Fibroblast of lung (primary cell): ENCODE measurements at places on chromosomes 6 and 20. TPM values are rescaled to one million over a fixed set of nuclear protein-coding genes. Genes with fewer than 3 reads are reported as not detected.

DNA sequence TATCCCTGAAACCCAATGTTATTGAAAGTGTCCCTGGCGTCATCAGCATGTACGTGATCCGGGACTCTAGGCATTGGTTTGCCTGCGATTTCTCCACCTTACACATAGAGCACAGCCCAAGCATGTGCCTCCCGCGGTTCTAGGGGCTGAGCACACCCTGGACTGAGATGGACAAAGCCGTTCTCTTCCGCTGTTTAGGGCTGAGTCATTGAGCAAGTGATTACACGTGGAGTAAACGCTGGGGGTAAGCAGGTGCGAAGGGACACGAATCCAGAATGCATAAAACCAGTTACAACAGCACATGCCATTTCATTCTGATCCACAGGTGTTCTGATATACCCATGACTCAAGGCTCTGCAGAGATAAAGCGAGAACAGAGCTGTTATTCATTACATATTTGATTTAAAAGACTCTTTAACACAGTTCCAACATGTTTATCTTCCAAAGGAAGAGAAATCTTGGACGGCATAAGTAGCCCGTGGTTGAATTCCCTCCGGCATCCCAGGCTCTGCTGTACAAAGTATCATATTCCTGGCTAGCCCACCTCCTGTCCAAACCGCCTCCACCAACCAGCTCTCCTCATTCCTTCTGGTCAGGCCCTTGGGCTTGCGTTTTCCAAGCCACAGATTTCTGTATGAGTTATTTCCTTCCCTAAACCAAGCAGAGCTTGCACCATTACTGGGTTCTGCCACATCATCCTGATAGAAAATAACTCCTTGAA lies 36.1 kb upstream of the THBS2 start:
- DNase-seq, result peak; percentile 41

- DNase-seq, result no peak
Observed at GRCh38 chr6:158078320-158078719, 89.7 kb downstream of the SERAC1 start.

DNA sequence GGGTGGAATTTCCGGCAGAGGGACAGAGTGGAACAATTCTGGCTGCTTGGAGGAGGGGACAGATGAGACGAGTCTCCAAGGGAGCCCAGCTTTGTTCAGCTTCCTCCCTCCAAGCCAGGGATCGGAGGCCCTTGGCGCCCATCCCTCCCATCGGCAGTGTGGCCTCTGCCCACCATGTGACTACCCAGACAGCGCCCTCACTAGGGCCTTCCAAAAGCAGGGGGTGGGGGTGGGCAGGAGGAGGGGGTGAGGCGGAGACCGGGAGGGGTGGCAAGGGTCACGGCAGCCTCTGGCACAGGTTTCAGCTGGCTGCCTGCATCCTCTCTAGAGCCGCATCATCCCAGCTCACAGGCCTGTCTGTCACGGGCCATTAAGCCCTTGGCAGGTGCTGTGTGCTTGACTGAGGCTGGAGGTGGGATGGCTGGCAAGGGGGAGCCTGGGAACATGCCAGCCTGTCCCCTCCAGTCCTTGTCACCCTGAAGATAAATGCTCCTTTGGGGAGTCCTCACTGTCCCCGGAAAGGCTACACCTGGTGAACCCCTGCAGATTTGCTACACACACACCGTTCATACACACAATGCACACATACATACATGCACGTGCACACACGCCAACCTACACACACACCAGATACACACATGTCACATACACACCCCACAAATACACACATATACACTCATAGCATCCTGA lies 6.2 kb upstream of the FGD2 start:
- DNase-seq, result no peak

DNA sequence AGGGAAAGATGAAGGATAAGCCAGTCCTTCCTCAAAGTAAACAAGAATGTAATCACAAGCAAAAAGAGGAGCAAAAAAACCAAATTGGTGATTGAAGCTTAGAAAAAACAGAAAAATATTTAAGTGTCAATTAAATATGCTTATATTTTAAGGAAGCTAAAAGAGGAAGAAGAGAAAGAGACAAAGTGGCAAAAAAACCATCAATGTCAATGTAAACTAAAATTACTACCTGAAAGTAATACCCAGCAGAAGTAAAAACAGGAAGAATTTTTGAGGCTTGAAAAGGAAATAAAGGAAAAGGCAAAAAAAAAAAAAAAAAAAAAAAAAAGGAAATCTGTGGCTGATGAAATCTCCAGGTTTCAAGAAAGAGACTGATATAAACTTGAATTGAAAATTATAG lies 36.2 kb upstream of the OGFRL1 start:
- no peak for DNase-seq

- DNase-seq, result no peak
Observed at GRCh38 chr6:1081551-1082284, 230.2 kb upstream of the FOXQ1 start.

DNA sequence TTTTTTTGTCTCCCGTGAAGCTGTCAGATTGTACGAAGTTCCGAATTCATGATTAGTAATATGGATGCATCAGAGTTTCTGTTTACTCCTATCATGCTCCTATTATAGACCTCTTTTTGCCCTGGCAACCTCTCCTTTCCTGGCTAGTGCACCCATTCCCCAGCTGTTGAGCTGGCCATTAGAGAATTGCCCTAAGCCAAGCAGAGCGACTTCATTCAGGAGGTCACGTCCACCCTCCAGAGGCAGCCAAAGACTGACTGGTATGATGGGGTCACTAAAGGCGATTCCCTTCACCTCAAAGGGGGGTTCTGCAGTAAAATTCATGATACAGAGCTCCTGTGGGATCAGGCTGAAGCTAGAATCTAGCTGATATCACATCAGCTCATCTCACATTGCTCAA lies 351.9 kb downstream of the BTBD3 start:
- DNase-seq, result no peak

DNA sequence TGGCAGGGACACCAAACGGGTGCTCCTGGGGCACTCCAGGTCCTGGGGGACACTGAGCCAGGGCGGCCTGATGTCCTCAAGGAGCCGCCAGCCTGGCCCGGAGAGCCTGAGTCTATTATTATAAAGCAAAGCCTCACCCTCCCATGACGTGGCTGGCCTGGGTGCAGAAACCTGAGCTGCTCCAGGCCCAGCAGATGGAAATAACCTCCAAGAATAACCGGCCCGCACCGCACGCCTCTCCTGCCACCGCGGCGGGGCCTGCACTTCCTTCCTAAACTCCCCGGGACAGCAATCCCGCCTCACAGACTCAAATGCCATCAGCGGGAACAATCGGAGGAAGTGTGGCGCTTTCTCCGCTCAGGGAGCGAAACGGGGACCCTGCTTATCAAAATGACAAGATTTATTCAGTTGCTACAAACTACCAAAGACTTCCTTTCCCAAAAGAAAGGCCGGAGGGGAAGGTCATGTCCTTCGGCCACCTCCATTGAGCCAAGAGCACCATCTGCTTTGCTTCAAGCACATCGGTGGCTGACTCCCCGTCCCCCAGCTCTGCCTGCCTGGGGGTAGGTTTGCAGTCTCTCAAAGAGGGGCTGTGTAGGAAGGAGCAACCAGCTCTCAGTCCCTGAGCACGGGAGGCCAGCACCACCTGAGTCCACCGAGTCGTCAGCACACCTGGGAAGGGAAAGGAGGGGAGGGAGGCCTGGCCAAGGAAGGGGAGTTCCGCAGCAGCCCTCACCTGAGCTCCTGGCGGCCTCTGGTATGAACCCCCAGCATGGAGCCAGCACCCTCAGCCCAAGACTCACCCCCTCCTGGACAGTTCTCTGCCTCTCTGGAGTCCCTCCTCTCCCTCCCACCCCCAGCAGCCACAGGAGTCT lies 78.6 kb upstream of the QKI start:
- no peak for DNase-seq

DNA sequence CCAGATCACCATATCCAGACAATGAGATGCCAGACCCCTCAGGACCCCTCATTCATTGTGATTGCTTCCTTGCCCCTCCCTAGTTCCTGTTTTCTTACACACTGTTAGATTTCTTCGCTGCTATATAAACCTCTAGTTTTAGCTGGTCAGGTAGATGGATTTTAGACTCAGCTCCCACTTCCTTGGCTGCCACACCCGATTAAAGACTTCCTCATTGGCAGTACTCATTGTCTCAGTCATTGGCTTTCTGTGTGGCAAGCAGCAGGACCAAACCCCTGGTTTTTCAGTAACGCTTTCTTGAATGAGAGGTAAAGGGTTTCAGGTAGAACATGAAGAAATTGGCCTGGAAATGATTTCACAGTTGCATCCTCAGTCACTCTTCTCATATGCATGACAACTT lies 47.9 kb downstream of the QRSL1 start:
- DNase-seq, result no peak

- peak; percentile 77 for DNase-seq
Observed at GRCh38 chr6:126042001-126042419, 55.7 kb downstream of the TRMT11 start.

- DNase-seq, result no peak
Observed at GRCh38 chr20:11232896-11233295, 559.1 kb upstream of the JAG1 start.

- DNase-seq, result no peak
Observed at GRCh38 chr6:139313229-139313628, 21.4 kb upstream of the TXLNB start.

DNA sequence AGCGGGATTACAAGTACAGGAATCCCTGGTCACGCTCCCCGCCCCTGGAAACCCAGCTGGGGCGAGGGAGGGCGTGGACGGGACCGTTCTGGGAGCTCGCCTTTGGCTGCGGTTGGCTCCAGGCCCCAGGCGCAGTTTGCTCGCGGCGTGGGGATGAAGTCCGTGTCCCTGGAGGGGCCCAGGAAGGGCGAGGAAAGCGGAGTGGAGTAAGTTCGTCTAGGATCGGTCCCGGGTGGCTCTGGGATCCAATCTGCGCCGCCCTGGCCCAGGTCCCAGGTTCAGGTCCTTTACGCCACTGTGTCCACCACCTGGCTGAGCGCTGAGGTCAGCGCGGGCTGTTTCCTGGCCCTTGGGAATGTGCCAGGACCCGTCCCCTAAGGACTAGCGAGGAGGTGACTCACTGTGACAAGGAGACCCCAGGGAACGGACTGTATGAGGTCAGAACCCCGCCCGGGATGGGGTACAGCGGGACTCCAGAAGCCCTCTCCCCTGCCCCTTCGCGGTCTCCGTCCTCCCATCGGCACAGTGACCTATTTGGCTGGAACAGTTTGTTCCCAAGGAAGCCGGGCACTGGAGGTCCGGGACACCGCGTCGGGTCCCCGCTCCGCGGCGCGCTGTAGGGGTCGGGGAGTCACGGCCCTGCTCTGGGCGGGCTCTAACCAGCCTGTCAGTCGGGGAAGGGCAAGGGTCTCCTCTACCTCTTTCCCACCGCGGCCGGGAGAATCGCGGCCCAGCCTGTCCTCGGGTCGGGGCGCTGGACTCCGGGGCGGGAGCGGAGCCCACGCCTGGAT lies 724 bp downstream of the CDKN1A start:
- peak; percentile 52 for DNase-seq

DNA sequence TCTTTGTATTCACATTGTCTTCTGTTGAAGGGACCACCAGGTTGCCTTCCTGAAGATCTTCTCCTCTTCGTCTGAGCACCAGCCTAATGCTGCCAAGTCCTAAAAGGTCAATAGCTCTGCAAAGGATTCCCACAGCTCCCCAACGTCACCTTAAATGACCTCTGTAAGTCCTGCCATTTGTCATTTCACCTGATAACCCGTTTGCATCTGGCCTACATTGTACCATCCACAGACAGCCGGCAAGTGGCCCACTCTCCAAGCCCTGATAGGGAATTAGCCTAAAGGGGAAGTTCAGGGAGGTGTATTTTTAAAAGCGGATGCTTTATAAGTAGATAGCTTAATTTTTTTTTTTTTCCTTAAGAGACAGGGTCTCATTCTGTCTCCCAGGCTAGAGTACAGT lies 127.8 kb downstream of the ZMYND8 start:
- no peak for DNase-seq

GRCh38 chr6:13328076-13328874 lies at the start of gene TBC1D7:
TSS of gene TBC1D7 (minus strand) at chr6:13328537. CDS start at chr6:13326898, 1,639 bp downstream.
- DNase-seq, result peak; percentile 92

GRCh38 chr6:31180500-31180899 lies 10.0 kb upstream of the POU5F1 start:
- peak; percentile 71 for DNase-seq

DNA sequence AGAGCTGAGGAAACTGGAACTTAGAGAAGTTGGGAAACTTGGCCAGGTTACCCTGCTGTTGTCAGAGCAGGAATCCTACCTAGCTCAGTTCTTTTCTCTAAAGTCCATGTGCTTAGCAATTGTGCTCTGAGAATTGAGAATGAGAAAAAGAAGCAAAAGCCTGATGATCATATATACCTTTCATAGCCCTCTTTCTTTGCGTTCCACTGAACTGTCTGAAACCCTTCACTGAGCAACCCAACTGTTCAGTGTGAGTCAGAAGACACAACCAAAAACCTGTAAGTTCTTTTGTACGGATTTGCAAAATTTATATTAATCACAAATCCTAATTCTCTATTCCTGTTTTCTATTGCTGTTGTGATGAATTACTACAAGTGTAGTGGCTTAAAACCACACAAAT lies 80.6 kb downstream of the PHF3 start:
- no peak for DNase-seq

DNA sequence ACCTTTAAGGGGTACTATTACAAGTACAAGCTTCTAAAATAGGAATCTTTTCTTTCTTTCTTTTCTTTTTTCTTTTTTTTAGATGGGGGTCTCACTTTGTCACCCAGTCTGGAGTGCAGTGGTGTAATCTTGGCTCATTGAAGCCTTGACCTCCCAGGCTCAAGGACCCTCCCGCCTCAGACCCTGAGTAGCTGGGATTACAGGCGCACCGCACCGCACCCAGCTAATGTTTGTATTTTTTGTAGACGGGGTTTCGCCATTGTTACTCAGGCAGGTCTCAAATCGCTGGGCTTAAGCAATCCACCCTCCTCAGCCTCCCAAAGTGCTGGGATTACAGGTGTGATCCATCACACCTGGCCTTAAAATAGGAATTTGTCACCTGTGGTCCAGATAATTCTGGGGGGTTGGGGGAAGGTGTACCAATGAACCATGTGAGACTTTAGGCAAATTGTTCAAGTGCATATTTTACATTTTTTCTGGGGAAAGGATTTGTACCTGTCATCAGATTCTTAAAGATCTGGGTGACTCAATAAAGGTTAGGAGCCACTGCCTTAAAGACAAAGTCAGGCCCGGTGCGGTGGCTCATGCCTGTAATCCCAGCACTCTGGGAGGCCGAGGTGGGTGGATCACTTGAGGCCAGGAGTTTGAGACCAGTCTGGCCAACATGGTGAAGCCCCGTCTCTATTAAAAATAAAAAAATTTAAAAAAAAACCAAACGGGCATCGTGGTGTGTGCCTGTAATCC lies 19.7 kb upstream of the SYNJ2 start:
- DNase-seq, result no peak

- no peak for DNase-seq
Observed at GRCh38 chr6:5529015-5529414, 267.7 kb downstream of the FARS2 start.

GRCh38 chr6:135170849-135171248 lies 10.3 kb upstream of the MYB start:
- no peak for DNase-seq

- DNase-seq, result peak; percentile 27
Observed at GRCh38 chr20:43507150-43508080, at the start of gene L3MBTL1. TSS of gene L3MBTL1 (plus strand) at chr20:43507697. CDS start at chr20:43513504, 5,807 bp downstream.

- no peak for DNase-seq
Observed at GRCh38 chr6:122548281-122548680, 61.9 kb upstream of the PKIB start.

Gene RIMS4
- under 0.01 TPM in 2 replicates for total RNA-seq

Gene MROH8
- 1.2 and 1.3 TPM in 2 replicates for total RNA-seq

Gene COX4I2
- total RNA-seq, result not detected in 2 replicates

Gene PRELID3B
- 89.9 and 127 TPM in 2 replicates for total RNA-seq

Gene LGSN
- total RNA-seq, result under 0.01 TPM in 1 of 2 replicates, not detected in the other

Gene SNX21
- total RNA-seq, result 50.8 and 101 TPM in 2 replicates

Gene EBF4
- 0.99 and 2.1 TPM in 2 replicates for total RNA-seq

Gene PGM3
- 69.2 and 71.9 TPM in 2 replicates for total RNA-seq

Gene GTSF1L
- total RNA-seq, result not detected in 2 replicates

Gene ANKEF1
- 2.3 and 3.5 TPM in 2 replicates for total RNA-seq

Gene SALL4
- total RNA-seq, result 0.51 and 1.5 TPM in 2 replicates

Gene SLC22A23
- 3.0 and 5.1 TPM in 2 replicates for total RNA-seq

Gene ESR1
- total RNA-seq, result 0.50 and 1.0 TPM in 2 replicates
